SJSA1 (cell line): ENCODE measurements at places on chromosomes 6 and 20. TPM values are rescaled to one million over a fixed set of nuclear protein-coding genes. Genes with fewer than 3 reads are reported as not detected.

- no peak for DNase-seq
- peaks cover 53% of the 10 kb centered on the region for H3K27me3 ChIP-seq
- no peaks in the 10 kb centered on the region for H3K36me3 ChIP-seq
Observed at GRCh38 chr20:44803383-44803941, 6.9 kb downstream of the RIMS4 start.

GRCh38 chr6:159012201-159012600, 12.2 kb upstream of the RSPH3 start:
- H3K27ac ChIP-seq, result no peak overlapping the region
- DNase-seq, result no peak
- H3K4me3 ChIP-seq, result no peak overlapping the region
- H3K36me3 ChIP-seq, result no peaks in the 10 kb centered on the region
- H3K4me1 ChIP-seq, result peaks cover 8% of the 10 kb centered on the region; the same call in 1 of the 2 replicates

- H3K4me3 ChIP-seq, result peak within 1 kb of the TSS; percentile 59
- H3K27me3 ChIP-seq, result peaks cover 6% of the 10 kb centered on the region
- H3K27ac ChIP-seq, result no peak within 1 kb of the TSS
- H3K36me3 ChIP-seq, result peaks cover 56% of the 10 kb centered on the region
Observed at GRCh38 chr6:43509984-43510826, at the start of gene LRRC73. LRRC73 (minus strand) TSS chr6:43510346; CDS start chr6:43509785, 561 bp downstream.

- peaks cover 22% of the 10 kb centered on the region for H3K4me1 ChIP-seq
- H3K4me3 ChIP-seq, result no peak overlapping the region
- no peaks in the 10 kb centered on the region for H3K27me3 ChIP-seq
Observed at GRCh38 chr6:166244353-166245045, 63.7 kb downstream of the PRR18 start.

DNA sequence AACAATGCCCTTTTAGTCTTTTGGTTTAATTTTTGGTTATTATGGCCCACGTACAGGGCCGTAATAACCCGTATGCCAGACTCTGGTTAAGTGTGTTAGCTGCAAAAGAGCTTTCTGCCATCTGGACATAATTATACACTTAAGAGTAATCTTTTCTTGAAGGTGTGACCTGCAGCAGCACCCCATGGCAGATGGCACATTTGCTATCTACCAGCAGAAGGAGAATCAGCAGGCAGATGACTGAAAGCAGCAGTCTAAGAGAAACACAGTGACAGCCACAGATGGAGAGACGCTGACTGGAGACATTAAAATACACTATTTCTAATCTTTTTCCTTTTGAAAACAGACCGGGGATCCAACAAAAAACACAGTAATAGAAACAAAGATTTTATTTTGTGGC, 18.7 kb downstream of the ASF1A start:
- peaks cover 67% of the 10 kb centered on the region for H3K36me3 ChIP-seq
- no peak overlapping the region for H3K27ac ChIP-seq
- no peaks in the 10 kb centered on the region for H3K4me1 ChIP-seq
- no peak for DNase-seq
- no peak overlapping the region for H3K4me3 ChIP-seq

- H3K4me3 ChIP-seq, result no peak overlapping the region
- no peak for DNase-seq
- peaks cover 22% of the 10 kb centered on the region for H3K36me3 ChIP-seq
Observed at GRCh38 chr6:158018851-158019361, 37.2 kb downstream of the SYNJ2 start.

GRCh38 chr6:47780510-47781356, 1.1 kb upstream of the OPN5 start:
- no peaks in the 10 kb centered on the region for H3K27me3 ChIP-seq
- no peak overlapping the region for H3K4me3 ChIP-seq
- no peak overlapping the region for H3K27ac ChIP-seq
- H3K4me1 ChIP-seq, result 0 out of 2 replicates have a peak, but pooled peaks cover 3% of the 10 kb centered on the region
- DNase-seq, result peak; percentile 52

GRCh38 chr6:47134476-47135189, 92.5 kb upstream of the ADGRF1 start:
- no peak overlapping the region for H3K4me3 ChIP-seq
- no peaks in the 10 kb centered on the region for H3K36me3 ChIP-seq
- peaks cover 49% of the 10 kb centered on the region for H3K4me1 ChIP-seq
- peak; percentile 78 for DNase-seq

GRCh38 chr6:108896111-108896661, 48.0 kb downstream of the ARMC2 start:
- H3K27me3 ChIP-seq, result no peaks in the 10 kb centered on the region
- H3K4me1 ChIP-seq, result peaks cover 13% of the 10 kb centered on the region
- H3K4me3 ChIP-seq, result no peak overlapping the region
- no peaks in the 10 kb centered on the region for H3K36me3 ChIP-seq

- H3K27ac ChIP-seq, result no peak overlapping the region
- H3K27me3 ChIP-seq, result no peaks in the 10 kb centered on the region
- H3K4me1 ChIP-seq, result no peaks in the 10 kb centered on the region
- no peaks in the 10 kb centered on the region for H3K36me3 ChIP-seq
Observed at GRCh38 chr6:107504270-107505026, 14.5 kb downstream of the SOBP start.

GRCh38 chr6:98033617-98034016, 750.6 kb upstream of the MMS22L start:
- H3K36me3 ChIP-seq, result no peaks in the 10 kb centered on the region

- H3K4me1 ChIP-seq, result peaks cover 34% of the 10 kb centered on the region
- H3K4me3 ChIP-seq, result no peak overlapping the region
- no peak overlapping the region for H3K27ac ChIP-seq
- DNase-seq, result no peak
Observed at GRCh38 chr6:10552270-10552810, 31.2 kb downstream of the GCNT2 start.

- no peaks in the 10 kb centered on the region for H3K4me1 ChIP-seq
- no peaks in the 10 kb centered on the region for H3K36me3 ChIP-seq
- H3K27ac ChIP-seq, result no peak overlapping the region
- no peaks in the 10 kb centered on the region for H3K27me3 ChIP-seq
- no peak overlapping the region for H3K4me3 ChIP-seq
Observed at GRCh38 chr20:15320941-15321340, 983.5 kb upstream of the FLRT3 start.

DNA sequence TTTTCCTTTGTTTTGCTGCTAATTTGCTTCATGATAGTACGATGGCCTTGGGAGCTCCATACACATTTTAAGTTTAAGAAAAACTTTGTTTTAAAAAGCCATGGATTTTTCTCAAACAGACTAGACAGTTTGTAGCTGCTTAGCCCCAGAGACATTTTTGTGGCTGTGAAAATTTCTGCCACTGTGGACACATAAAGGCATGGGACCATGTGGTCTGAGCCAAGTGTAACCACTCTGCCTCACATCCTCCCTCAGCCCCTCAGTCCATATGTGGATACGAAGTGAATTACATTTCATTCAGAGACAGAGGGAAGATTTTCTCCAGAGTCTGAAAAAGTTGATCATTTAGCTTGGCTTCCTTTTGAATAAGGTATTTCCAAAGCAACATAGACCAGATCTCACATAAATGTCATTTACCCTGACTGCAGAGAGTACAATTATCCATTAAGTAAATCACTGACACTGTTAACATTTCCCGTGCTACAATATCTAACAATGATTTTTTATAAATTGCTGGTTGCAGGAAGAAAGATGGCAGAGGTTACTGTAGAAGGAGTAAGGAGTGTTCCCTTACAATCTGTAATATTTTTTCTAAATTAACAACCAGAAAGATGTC, 87.4 kb downstream of the GJA1 start:
- no peaks in the 10 kb centered on the region for H3K36me3 ChIP-seq
- no peaks in the 10 kb centered on the region for H3K27me3 ChIP-seq
- H3K4me3 ChIP-seq, result peak overlapping the region; percentile 22
- peaks cover 47% of the 10 kb centered on the region for H3K4me1 ChIP-seq

The PHACTR1 gene
- 0.37 TPM in 1 of 2 replicates, not detected in the other for total RNA-seq

The CLDN20 gene
- total RNA-seq, result not detected in 2 replicates

The TMEM244 gene
- total RNA-seq, result not detected in 2 replicates

The SLC35B3 gene
- total RNA-seq, result 7.7 and 15.8 TPM in 2 replicates

The KHDRBS2 gene
- not detected in 2 replicates for total RNA-seq

The C20orf202 gene
- total RNA-seq, result not detected in 2 replicates

The AGER gene
- total RNA-seq, result 0.76 TPM in 1 of 2 replicates, not detected in the other
